GM23338 (cell line): ENCODE measurements at places on chromosomes 2 and 18.

- no peak for DNase-seq
These were observed 56.2 kb upstream of the ID2 start for GRCh38 chr2:8625399-8626300.

GRCh38 chr2:175476948-175477347 lies 295.4 kb upstream of the ATP5MC3 start:
- DNase-seq: no peak

GRCh38 chr18:62324917-62325805 lies at the start of gene TNFRSF11A:
TSS of gene TNFRSF11A (plus strand) at chr18:62325310. CDS start at chr18:62325353, 43 bp downstream.
- DNase-seq: peak; percentile 81

DNA sequence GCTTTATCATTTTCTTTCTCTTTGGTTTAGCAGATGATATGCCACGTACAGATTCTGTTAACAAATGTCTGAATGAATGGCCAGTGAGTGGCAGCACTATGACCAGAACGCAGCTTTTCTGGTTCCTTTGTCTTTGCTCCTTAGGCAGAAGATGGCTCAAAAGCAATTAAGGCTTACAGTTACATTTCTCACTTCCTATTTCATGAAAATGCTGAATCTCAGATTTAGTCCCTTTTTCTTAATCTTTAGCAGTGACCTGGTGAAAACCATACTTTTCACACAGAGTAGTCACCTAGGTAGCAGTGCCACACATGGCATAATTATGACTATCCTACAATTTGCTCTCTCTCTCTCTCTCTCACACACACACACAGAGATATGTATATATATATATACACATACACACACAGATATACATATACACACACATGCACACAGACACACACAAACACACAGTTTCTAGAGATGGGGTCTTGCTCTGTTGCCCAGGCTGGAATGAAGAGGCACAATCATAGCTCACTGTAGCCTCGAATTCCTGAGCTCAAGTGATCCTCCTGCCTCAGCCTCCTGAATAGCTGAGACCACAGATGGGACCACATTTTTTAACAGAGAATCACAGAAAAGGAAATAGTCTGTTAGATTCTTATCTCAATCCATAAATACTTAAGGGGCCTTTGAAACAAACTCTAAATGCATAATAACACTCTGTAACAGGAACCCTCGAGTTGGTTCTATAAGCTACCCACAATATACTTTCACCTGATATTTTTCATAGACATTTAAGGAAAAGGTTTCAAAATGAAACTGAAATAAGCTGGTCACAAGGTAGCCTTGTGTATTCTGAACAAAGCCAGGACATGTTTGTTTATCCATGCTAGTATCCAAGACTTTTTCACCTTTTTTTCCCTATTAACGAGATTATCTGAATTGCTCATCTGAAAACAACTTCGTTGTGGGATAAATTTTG lies 11.6 kb downstream of the PDE6D start:
- no peak for DNase-seq
